ENCODE measurements at places on chromosomes 6 and 20.

DNA sequence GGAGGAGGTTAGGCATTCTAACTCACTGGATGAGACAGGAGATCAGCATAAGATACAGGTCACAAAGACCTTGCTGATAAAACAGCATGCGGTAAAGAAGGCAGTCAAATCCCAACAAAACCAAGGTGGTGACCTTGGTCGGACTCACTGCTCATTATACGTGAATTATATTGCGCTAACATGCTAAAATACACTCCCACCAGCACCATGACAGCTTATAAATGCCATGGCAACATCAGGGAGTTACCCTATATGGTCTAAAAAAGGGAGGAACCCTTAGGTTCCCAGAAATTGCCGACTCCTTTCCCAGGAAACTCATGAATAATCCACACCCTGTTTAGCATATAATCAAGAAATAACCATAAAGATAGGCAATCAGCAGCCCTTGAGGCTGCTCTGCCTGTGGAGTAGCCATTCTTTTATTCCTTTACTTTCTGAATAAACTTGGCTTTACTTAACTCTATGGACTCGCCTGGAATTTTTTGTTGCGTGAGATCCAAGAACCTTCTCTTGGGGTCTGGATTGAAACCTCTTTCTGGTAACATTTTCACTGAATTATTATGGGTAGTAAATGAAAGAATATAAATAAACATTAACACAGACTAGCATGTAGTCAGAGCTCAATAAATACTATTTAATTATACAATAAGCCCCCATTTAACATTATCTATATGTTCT is 3.0 kb upstream of the LAMA4 start:
- no peak for DNase-seq

DNA sequence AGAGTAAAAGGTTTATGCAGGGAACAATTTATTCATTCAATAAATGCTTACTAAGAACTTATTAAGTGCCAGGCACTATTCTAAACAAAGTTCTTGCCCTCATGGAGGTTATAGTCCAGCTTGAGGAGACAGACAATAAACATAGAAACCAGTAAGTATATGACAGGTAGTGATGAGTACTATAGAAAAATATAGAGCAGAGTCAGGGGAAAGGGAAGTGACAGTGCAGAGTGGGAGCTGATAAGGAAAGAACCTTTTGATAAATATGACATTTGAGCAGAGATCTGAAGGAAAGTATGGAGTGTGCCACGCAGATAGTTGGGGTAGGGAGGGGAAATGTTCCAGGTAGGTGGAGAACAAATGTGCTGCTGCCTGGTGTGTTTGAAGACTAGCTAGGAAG is 12.1 kb downstream of the ACSS2 start:
- DNase-seq: no peak

DNA sequence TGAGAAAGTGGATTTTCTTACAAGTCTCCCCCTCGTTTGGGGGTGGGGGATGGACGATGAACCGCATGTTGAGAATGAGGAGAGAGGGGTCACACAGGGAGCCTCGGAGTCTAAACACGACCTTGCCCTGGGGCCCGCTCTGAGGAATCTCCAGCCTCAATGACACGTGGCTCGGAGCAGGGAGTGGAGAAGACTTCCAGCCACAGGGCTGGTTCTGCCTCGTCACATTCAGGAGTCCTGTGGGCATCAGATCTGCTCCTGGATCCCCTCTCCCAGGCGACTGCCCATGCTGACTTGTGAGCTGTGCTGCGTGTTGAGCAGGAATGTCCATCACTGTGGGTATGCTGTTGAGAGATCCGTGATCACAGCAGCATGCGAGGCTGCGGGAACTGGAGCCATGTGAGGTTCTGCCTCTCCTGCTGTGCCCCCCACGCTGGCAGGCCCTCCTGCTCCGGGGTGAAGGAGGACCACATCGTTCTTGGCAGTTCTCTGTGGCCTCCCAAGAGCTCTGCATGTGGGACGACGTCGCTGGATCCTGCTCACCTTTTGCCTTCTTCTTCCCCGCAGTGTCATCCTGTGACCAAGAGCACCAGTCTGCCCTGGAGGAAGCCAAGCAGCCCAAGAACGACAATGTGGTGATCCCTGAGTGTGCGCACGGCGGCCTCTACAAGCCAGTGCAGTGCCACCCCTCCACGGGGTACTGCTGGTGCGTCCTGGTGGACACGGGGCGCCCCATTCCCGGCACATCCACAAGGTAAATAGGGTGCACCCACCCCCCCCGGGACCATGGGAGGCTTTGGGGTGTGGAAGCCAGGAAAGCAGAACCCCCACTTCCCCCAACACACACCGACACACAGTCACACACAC is 157.5 kb downstream of the SMOC2 start:
- no peak for DNase-seq

- DNase-seq: no peak
Measured at GRCh38 chr6:21375151-21376116, 218.1 kb upstream of the SOX4 start.

- no peak for DNase-seq
Measured at GRCh38 chr20:46544576-46544975, 5.9 kb downstream of the OCSTAMP start.

- no peak for DNase-seq
Measured at GRCh38 chr20:61520893-61521460, 268.9 kb downstream of the CDH4 start.

DNA sequence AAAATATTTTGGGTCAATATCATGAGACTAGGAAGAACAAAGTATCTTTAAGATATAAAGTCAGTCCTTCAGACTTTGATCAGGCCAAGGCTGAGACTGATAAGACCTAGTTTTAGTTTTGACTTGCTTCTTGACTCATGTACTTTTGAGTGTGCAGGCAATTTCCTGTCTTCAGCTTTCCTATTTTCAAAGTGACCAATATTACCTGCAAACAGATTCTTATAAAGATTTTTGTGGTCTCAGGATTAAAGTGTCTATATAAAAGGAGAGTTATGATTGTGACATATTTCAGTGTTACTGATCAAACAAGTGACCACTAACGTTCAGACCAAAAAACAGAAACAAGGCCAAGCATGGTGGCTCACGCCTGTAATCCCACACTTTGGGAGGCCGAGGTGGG is 36.0 kb upstream of the AKIRIN2 start:
- DNase-seq: no peak

- no peak for DNase-seq
Measured at GRCh38 chr6:90386399-90387382, 90.0 kb upstream of the BACH2 start.

DNA sequence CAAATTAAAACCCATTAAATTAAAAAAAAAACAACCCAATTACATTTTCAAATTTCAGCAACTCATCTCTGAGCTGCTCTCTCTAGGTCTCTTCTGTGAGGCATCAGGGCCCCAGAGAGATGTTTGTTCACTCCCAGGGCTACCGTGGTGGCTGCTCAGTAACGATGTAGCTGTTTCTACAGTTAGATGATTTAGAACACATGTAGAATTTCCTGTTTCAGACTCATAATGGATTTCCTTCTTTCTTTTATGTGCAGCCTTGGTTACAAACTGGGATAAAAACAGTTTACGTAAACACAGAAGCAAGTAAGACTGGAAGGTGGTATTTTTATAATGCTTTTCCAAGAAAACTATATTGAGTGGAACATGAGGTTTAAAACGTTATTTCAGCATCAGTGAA is 116.1 kb upstream of the CCN2 start:
- DNase-seq: no peak

GRCh38 chr6:154292855-154293519 is 63.6 kb downstream of the IPCEF1 start:
- DNase-seq: no peak

DNA sequence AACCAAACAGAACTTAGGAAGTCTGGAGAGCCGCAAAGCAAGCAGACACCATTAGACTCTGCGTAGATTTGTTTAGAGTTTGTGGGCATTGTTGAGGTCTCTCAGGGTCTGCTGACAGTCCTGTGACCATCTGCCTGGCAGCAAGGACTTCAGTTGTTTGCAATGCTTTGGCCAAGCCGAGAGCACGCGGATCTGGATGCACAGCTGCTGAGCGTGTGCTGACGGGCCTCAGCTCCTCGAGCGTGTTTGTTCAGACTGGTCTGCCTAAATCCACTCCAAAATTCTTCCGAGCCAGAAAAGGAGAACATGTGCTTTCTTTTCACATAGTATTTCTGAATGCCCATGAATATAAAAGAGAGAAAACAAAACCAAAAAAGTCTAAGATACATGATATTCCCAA is 159.0 kb downstream of the ZNF217 start:
- no peak for DNase-seq

GRCh38 chr20:59300333-59301081 is at the start of gene EDN3:
EDN3 (plus strand) TSS chr20:59300611; CDS start chr20:59300813, 202 bp downstream.
- no peak for DNase-seq

DNA sequence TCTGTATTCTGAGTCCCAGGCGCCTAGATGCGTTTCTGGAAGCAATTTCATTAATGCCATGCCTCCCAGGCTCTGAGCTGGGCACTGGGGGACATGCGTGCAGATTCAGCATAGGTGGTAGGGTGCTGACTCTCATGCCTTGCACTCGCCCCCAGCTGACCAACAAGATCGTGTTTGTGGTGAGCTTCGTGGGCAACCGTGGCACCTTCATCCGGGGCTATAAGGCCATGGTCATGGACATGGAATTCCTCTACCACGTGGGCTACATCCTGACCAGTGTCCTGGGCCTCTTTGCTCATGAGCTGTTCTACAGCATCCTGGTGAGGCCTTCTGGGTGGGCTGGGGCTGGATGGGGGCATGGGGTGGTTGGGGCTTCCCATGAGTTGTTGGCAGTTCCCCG is 21.6 kb downstream of the UQCC2 start:
- no peak for DNase-seq

DNA sequence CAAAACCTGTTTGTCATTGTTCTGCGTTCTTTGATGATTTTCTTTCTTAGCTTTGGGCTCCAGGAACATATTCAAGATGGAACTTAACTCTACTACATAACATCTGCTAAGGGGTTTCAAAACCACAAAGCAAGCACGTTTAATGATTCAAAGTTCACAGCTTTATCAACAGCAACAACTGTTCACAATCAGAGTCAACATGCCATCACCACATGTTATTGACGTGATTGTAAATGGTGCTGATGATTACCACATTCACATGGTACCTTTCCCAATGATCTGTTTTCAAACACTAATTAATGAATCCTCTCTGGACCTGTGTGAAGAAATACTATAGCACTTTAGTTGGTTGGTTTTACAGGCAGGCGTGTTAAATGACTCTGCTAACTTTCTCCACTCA is 180.6 kb upstream of the CEP162 start:
- no peak for DNase-seq

GRCh38 chr20:25551413-25552215 is 33.7 kb downstream of the NINL start:
- DNase-seq: no peak

- no peak for DNase-seq
Measured at GRCh38 chr20:25290646-25291431, 43.0 kb downstream of the PYGB start.

- DNase-seq: no peak
Measured at GRCh38 chr6:85754894-85755293, 112.2 kb upstream of the SYNCRIP start.

GRCh38 chr6:24394061-24394779 is 8.5 kb upstream of the MRS2 start:
- no peak for DNase-seq
